ENCODE measurements at places on chromosomes 2 and 18. TPM values are rescaled to one million over a fixed set of nuclear protein-coding genes. Genes with fewer than 3 reads are reported as not detected.
A peak's percentile ranks its signal among the peaks of the same experiment; 100 is the strongest.

DNA sequence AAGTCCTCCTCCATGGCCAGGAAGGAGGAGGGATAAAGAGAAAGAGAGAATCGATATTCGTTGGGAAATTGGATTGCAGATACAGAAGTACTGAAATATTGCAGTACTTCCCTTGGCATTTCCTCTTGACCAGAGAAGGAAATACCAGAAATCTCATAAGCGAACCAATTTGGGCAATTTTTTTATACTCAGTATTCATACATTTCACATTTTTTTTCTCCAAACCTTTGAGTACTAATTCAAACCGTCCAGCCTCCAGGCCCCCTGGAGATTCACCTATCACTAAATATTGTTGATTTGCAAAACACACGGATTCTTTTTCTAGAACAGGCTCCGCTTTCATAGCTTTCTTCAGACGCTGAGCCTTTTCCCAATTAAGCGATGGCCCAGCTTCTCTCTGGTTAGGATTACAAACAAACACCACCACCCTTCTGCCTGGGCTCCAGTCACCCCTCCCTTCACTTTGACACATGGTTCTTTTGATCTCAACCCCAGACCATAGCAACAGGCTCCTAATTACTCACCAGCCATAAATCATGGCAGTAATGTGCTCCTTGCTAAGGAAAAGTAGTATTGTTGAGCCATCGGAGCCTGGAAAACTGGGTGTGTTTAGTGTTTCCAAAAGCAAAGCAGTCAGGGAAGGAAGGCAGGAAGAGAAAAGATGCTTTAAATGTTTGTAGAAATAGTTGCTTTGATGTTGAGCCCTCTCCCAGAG is 138.4 kb upstream of the CCDC68 start:
- DNase-seq, result no peak

Gene PMS1
- 8.1 TPM for total RNA-seq

Gene SLC9A4
- not detected for total RNA-seq

- no peak for DNase-seq
These were observed 58.9 kb downstream of the TRPM8 start for GRCh38 chr2:233976087-233976486.

GRCh38 chr2:36266536-36267121 is 88.9 kb upstream of the CRIM1 start:
- no peak for DNase-seq

Gene TTN
- total RNA-seq, result 0.70 TPM

Gene COPS7B
- 21.4 TPM for total RNA-seq

- DNase-seq, result no peak
These were observed 56.0 kb downstream of the LIPG start for GRCh38 chr18:49617865-49618264.

DNA sequence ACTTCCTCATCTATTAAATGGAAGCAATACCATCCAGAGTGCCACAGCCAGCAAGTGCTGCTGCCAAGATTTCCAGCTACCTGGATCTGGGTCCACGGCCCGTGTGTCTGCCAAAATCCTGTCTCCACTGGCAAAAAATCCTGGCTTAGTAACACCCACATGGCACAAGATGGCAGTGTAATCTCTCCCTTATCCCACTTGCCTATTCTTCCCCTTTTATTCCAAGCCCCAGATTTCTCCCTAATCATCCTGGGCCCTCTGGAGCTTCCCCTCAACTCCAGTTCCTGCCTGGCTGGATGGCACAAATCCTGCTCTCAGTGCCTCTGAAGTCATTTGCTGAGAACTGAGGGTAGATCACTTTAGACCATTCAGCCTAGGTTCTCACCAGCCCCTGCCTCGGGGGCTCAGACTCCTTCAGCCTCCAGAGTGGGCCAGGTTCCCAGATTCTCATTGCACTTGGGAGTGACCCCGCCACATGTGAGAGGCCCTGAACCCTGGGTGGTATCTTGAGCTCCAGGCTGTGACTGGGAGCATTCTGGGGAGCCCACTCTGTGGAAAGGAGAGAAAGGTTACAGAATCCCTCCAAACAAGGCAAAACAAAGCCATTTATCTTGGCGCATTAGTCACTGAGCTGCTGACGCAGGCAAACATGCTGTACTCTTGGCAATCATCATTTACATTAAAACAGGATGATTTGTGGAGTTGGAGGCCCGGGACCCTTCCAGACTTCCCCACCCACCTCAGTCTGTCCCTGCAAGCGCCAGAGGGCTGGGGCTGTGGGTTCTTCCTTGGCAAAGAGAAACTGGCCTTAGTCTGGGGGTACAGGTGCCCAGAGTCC is 325.8 kb downstream of the DYSF start:
- DNase-seq, result no peak

- no peak for DNase-seq
These were observed 46.4 kb upstream of the RASGRP3 start for GRCh38 chr2:33430077-33430476.

Gene MTCL1
- 1.4 TPM for total RNA-seq

DNA sequence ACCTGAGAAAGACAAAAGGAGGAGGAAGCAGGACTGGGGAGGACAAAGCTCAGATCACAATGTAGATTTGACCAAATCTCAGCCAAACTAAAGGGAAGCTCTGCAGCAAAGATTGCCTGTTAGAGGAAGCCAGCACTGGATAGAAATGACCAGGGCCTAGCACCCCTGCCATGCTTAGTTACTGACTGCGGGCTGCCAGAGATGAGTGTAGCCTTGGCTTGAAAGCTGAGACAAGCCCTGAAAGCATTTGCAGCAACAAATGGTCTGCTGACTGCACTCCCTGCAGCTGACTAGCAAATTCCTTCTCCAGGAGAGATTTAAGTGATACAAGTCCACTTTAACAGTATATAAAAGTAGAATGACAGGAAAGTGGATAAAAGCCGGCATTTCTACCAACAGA is 140.9 kb upstream of the CRIM1 start:
- no peak for DNase-seq

GRCh38 chr18:78820161-78820834 is 159.3 kb upstream of the SALL3 start:
- DNase-seq, result no peak

Gene IER3IP1
- total RNA-seq, result 8.0 TPM

GRCh38 chr18:70024093-70024492 is 76.4 kb upstream of the CD226 start:
- DNase-seq, result no peak

- DNase-seq, result no peak
These were observed 13.0 kb downstream of the CXCR4 start for GRCh38 chr2:136104977-136105376.

DNA sequence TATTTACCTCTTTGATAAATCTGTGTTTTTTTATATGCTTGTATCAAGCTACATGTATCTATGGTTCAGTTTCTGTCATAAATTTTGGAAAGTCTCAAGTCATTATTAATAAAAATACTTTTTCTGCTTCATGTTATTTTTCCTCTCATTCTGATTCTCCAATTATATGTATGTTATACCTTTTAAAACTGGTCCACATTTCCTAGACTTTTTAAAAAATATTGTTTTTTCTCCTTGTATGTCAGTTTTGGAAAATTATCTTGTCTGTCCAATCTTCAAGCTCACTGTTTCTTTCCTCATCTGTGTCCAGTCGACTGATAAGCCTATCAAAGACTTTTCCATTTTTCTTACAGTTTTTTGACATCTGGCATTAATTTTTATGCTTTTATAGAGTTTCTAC is 253.4 kb downstream of the ASXL3 start:
- DNase-seq, result no peak

DNA sequence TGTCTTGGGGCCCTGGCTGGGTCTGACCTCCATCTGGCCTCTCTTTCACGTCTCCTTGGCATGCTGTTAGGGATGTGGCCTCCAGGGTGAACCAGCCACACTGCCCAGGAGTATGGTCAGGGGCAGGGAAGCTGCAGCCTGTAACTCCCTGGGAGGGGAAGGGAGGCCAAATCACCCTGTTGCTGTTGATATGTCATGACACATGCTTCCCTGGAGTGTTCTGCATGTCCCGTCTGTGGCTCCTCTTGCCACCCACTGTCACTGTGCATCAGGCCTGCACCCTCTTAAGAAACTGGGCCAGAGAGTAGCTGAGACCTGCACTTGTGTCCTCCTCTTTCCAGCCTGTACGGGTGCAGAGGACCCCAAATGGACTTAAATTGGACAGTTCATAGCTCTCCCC is 221.3 kb downstream of the FHOD3 start:
- DNase-seq, result no peak

DNA sequence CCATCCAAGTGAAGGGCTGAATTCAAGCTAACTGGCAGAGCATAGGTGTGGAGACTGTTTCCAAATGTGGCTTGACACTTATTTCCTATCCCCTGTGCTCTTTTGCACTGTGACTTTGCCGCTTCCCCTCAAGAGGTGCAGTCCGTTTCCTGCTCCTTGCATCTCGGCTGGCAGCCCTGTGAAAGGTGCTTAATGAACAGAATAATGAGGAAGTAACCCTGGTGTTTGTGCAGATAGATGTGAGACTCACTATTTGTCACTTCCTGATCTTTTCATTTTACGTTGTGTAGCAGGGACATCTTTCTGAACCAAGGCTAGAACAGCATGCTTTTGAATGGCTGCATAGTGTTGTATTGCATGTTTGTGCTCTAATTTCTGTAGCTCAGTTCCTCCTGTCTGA is 60.8 kb downstream of the CEP192 start:
- no peak for DNase-seq

GRCh38 chr2:131056204-131056931 is 36.9 kb downstream of the FAM168B start:
- DNase-seq, result no peak

DNA sequence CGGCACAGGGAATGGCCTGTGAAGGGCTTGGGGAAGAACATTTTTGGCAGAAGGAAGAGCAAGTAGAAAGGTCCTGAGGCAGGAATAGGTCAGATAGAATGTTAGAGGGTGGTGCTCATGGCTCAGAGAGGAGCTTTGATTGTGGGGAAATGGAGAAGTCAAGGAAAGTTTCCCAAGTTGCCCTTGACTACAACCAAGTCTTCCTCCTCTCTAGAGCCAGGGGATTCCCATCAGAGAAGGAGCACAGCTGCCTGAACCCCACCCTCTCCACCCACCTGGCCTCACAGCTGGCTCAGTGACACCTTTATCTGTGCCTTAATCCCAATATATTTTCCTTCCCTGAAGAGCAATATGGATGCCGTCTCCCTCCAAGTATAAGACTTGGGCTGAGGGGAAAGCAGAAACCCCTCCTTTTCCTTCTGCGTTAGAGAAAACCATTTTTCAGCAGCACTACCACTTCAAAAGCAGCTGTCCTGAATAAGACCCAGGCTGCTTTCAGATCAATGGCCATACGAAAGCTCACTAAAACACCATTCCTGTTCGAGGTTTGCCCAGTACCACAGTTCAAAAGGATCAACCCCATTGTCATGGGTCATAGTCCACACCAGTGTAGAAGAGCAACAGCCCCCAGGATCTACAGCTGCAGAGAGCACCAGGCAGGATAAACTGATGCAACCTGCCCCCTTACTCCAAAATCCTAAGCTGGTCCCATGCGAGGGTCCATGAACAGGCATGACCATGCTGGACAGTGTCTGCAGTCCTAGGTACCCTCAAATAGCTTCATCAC is 199.6 kb downstream of the AFF3 start:
- DNase-seq, result no peak

DNA sequence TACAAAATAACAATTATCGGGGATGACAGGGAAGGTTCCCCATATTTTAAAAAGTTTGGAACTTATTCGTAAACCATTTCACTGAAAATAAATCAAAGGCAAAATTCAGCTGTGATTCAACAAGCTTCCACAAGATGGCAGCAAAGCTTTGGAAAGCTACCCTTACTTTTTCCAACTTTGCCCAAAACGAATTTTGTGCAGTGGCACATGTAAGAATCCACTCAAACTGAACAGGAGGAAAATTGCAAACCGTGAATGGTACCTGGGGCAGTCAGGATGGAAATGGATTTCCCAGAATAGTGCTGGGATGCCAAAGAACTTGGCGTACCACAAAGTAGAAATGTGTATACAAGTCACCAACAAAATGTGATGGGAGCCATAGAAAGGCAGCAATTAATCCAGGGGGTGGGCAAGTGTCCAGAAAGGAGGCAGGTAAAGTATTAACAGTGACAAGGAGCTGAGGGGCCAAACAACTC is 10.7 kb downstream of the RPL31 start:
- DNase-seq, result no peak

DNA sequence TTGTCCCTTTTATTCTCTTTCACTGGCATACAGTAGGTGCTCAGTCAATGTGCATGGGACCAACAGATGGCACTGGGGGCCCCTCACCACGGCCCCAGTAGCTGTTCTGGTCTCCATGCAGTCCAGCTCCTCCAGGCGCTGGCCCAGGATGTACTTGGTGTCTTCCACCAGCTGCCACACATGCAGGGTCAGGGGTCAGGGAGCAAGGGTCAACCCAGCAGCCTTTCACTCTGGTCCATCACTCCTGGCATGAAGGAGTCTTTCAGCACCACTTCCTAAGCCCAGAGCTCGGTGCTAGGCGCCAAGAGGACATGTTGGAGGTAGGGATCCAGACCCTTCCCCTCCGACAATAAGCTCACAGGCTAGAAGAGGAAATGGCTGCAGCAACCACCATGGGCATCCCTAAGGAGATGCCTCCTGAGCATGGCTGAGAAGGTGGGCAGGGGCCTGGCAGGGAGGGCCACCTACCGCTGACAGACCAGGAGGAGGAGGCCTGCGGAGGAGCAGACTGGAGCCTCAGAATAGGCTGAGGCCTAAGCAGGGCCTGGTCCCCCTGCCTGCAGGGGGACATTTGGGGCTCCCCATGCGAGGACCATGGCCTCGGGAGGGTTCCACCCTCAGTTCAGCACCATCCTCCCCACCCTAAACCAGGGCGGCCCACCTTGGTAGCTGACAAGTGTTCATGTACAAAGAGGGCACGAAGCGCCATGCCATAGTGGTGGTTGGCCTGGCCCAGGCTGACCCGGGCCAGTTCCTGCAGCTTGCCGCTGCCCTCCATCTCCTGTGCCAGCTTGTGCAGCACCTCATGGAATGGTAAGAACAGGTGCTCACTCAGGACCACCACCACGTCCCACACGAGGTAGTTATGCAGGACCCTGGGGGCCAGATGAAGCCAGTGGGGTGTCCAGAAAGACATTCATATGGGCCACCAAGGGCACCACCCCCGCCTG is 10.2 kb downstream of the ALPG start:
- DNase-seq, result no peak

Gene SAG
- total RNA-seq, result not detected

DNA sequence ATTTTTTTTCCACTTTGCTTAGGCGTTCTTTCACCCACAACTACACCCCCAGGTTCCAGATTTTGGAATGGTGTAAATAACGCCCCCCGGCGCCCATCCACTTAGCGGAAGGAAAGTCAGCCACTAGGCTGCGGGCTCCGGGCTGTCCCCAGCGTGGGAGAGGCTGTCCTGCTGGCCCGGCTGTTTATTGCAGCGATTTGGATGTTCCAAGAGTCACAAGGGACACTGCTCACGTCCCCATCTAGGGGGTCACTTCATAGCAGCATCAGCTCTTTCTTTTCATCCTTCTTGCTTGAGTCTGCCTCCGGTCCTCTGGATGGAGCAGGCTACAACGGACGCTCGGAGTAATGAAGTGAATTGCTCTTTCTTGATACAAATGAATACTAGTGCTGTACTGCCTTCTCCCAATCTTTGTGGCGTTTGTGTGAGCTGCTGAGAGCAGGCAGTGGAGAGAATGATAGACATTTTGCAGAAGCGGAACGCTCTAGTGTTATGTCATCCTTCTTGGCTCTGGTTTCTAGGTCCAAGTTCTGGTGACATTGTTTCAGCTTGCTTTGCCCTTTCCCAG is 50.7 kb upstream of the PAIP2B start:
- DNase-seq, result peak; percentile 60

Gene FOXI3
- not detected for total RNA-seq

Gene TEKT4
- 0.40 TPM for total RNA-seq

All from right lobe of liver (tissue), 6 donors.